ENCODE measurements at places on chromosomes 3 and 15.

DNA sequence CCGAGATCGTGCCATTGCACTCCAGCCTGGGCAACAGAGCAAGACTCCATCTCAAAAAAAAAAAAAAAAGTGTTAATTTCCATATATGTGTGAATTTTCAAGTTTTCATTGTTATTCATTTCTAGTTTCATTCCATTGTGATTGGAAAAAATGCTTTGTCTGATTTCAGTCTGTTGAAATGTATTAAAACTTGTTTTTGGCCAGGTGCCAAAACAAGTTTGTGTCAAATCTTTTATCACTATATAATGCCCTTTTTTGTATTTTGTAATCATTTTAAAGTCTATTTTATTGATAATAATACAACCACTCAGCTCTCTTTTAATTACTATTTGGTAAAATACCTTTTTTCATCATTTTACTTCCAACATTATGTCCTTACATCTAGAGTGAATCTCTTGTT lies 42.5 kb downstream of the TFRC start:
- no peak overlapping the region for H3K27ac ChIP-seq
- no peak for DNase-seq
- no peaks in the 10 kb centered on the region for H3K27me3 ChIP-seq
- no peaks in the 10 kb centered on the region for H3K4me1 ChIP-seq
- no peak overlapping the region for H3K4me3 ChIP-seq

- H3K36me3 ChIP-seq, result no peaks in the 10 kb centered on the region
- no peaks in the 10 kb centered on the region for H3K4me1 ChIP-seq
- H3K27me3 ChIP-seq, result no peaks in the 10 kb centered on the region
- DNase-seq, result no peak
Observed at GRCh38 chr3:59137415-59137814, 87.6 kb upstream of the CFAP20DC start.

GRCh38 chr15:66631616-66632263 lies 65.9 kb upstream of the LCTL start:
- no peaks in the 10 kb centered on the region for H3K36me3 ChIP-seq
- H3K27ac ChIP-seq, result no peak overlapping the region
- H3K27me3 ChIP-seq, result no peaks in the 10 kb centered on the region
- DNase-seq, result no peak

DNA sequence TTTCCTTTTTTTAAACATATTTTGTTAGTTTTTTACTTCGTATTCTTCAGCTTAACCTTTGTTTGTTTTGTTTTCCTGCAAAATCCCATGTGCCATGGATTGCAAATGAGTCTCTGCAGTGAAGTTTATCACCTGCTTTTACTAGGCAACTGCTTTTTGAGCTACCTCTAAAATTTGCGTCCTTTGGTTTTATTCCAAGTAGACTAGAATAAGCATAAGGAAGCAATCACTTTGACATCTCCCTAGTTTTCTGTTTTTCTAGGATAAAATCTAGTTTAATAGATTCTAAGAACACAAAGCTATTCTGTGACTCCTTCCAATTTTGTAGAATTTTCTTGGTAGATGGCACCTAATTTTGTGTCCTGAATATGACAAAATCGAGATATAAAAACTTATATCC lies 1059.2 kb downstream of the OTOL1 start:
- DNase-seq, result no peak
- H3K36me3 ChIP-seq, result no peaks in the 10 kb centered on the region
- no peak overlapping the region for H3K4me3 ChIP-seq
- H3K27ac ChIP-seq, result no peak overlapping the region

- H3K27ac ChIP-seq, result no peak overlapping the region
- no peak overlapping the region for H3K4me3 ChIP-seq
- no peaks in the 10 kb centered on the region for H3K4me1 ChIP-seq
- H3K27me3 ChIP-seq, result no peaks in the 10 kb centered on the region
- no peak for DNase-seq
Observed at GRCh38 chr15:48654801-48655200, 9.3 kb upstream of the FBN1 start.

- no peaks in the 10 kb centered on the region for H3K36me3 ChIP-seq
- no peaks in the 10 kb centered on the region for H3K4me1 ChIP-seq
- no peak overlapping the region for H3K4me3 ChIP-seq
- H3K27ac ChIP-seq, result no peak overlapping the region
Observed at GRCh38 chr3:24299806-24300626, 194.6 kb downstream of the THRB start.

DNA sequence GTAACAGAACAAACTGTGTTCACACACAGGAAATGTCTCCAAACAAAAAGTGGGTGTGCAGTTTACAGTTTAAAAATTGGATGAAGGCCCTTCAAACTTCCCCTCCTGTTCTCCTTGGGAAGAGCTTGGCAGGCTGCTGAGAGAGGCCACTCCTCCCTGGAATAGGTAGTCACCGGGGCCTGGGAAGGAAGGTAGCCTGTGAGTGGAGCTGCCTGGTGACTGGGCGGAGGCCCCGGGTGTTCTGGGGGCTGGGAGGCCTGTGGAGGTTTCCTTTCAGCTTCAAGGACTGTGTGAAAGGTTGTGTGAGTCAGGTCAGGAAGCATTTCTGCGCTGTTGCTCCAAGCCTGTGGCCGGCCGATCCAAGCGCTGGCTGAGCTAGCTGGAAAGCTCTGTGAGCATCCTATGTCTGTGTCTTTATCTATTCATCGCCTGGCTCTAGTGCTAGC lies 14.1 kb downstream of the SLCO3A1 start:
- no peak overlapping the region for H3K4me3 ChIP-seq
- no peaks in the 10 kb centered on the region for H3K36me3 ChIP-seq
- peaks cover 47% of the 10 kb centered on the region for H3K4me1 ChIP-seq
- no peak overlapping the region for H3K27ac ChIP-seq
- DNase-seq, result no peak

GRCh38 chr3:135081856-135082434 lies 286.9 kb downstream of the EPHB1 start:
- H3K36me3 ChIP-seq, result no peaks in the 10 kb centered on the region
- H3K4me3 ChIP-seq, result no peak overlapping the region
- DNase-seq, result no peak
- no peaks in the 10 kb centered on the region for H3K4me1 ChIP-seq

- H3K36me3 ChIP-seq, result peaks cover 28% of the 10 kb centered on the region
- H3K4me1 ChIP-seq, result peaks cover 4% of the 10 kb centered on the region
- no peak overlapping the region for H3K27ac ChIP-seq
- no peak overlapping the region for H3K4me3 ChIP-seq
Observed at GRCh38 chr3:127573912-127574311, 16.6 kb downstream of the TPRA1 start.

Measured in thymus (tissue), 14 donors.